HFF-Myc (cell line): ENCODE measurements at places on chromosomes 16 and 17.
A peak's percentile ranks its signal among the peaks of the same experiment; 100 is the strongest.

GRCh38 chr17:82177761-82178498 is 34.7 kb downstream of the CCDC57 start:
- no peak for DNase-seq

DNA sequence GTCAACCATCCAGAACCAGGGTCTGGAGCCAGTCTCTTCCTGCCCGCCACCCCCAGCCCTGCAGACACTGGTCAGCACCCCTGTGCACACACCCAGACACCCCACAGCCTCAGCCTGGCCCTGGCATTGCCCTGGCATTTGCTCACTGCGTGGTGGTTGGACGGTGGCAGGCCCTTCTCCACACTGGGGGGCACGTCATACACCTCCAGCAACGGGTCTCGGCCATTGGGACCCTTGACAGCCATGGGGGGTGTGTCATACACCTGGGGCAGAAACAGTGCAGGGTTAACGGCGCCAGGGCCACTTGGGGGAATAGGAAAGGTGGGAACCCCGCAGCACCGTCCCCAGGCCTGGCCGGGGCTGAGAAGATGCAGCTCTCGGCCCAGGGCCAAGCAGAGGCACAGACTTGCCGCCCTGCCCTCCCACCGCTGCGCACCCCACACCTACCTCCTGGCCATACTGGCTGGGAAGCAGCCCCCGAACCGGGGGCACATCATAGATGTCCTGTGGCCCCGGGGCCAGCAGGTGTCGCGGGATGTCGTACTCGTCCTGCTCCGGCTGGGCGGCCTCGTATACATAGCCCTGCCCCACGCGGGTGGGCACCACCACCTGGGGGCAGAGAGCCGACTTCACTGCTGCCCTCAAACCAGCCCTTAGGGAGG is 14.6 kb downstream of the BCAR1 start:
- no peak for DNase-seq

GRCh38 chr16:56789360-56789759 is 59.4 kb downstream of the NUP93 start:
- DNase-seq, result no peak

DNA sequence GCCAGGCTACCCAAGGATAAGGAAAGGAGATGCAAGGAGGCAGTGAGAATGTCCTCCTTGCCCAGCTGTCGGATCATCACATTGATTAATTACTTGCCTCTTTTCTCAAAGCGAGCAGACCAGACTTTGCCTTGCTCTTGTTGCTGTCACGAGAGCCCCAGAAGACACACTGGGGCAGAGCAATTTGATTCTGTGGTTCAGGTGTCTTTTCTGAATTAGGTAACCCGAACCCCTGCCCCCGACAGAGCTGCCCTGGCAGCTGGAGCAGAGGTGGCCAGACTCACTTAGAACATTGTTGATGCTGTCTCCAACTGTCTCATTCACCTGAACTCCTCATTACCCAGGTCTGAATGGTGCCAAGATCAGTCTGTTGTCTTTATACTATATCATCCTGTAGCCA is 34.3 kb downstream of the VAT1L start:
- no peak for DNase-seq

DNA sequence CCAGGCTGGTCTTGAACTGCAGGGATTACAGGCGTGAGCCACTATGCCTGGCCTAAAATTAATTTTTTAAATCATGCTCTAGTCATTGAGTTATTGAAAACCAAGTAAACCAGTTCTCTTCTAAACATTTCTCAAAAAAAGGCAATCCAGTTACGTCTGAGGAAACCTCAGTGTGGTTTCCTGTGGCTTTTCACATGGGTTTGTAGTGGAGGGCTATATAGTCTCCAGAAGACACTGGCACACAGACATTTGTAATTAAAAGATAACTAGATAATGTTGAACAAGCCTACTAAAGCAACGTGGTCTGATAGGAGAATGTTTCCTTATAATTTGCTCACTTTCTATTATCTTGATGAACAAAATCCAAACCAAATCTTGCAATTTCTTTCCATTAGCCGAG is 5.2 kb upstream of the TOB1 start:
- DNase-seq, result no peak

DNA sequence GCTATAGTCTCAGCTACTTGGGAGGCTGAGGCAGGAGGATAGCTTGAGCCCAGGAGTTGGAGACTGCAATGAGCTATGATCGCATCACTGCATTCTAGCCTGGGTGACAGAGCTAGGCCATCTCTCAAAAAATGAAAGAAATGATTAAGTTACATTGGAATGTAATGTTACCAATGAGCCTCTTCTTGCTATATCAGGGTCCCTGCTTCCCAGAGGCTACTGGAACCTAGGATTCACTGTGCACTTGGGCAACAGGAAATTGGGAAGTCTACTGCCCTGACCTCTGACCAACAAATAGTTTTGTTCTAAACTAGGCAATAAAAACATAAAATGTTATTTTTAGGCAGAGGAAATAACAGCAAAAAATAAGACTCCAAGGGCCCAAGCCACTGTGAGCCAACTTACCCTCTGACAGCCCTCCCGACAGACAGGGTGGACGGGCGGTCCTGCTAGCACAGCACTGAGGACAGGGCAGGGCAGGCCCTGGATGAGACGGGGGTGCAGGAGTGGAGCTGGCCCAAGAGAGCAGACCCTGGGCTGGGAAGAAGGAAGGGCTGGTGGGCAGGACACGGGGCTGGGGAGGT is 27.5 kb downstream of the NSMCE1 start:
- DNase-seq, result no peak

GRCh38 chr17:17740615-17741348 is 59.5 kb downstream of the RAI1 start:
- no peak for DNase-seq

- DNase-seq, result no peak
Measured at GRCh38 chr17:81148986-81149533, 16.2 kb upstream of the PVALEF start.

- DNase-seq, result no peak
Measured at GRCh38 chr16:78443542-78444364, 344.3 kb downstream of the WWOX start.

DNA sequence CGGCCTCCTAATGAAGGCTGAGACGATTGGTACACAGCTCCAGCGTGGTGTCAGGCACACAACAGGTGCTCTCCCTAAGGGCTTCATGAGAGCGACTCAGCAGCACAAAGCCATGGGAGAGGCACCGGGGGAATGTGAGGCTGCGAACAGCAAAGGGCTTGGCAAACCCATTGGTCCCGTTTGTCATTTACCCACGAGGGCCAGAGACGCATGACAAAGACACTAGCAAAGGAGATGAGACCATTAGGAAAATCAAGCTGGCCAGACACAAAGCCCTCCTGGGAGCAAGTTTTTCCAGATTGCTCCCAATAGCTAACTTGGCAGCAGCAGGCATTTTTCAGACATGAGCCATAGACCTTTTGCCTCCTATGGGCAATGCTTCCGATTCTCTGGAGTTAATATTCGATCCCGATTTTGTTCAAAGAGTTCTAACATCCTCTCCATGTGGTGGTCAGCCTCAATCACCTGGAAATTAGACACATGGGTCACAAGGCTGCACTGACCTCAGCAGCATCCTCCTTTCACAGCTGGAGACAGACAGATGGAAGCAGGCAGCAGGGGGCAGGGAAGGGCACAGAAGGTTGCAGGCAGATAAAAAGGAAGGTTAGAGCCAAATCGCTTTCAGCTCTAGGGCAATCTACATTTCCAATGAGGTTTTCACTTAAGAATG is 38.2 kb downstream of the TK2 start:
- DNase-seq, result peak; percentile 48

DNA sequence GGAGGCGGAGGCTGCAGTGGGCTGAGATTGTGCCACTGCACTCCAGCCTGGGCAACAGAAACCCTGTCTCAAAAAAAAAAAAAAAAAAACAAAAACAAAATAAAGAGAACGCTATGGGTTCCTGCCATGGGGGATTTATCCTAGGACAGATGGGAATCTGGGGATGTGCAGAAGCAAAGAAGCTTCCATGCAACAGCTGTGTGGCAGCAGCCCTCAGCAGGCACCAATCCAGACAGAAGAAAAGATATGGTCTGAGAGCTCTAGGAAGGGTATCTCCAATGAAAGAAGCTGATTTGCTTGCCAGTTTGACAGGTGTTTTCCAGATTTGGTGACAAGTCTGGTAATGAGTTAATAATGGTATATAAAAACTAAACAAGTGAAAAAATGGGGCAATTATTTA is 11.6 kb downstream of the MYO19 start:
- DNase-seq, result no peak

DNA sequence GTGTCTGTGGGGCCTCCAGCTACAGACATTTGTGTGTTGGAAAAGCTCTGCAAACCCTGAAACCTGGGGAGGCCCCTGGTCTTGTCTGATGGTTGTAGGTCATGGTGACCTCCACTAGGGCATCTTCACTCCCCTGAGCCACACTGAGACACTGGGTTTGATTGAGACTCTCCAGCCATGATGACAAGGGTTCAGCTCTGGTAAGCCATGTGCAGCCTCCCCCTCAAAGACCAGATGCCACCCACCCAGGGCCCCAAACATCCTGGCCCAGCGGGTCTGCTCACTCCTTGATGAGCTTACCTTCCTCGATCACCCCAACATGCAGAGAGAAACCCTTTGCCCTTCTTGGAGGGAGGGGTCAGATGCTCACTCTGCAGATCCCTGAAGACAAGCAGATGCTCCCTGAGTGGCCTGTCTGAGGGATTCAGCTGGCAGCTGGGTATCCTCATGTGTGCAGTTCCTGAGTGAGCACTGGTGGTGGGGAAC is 101.6 kb downstream of the METRNL start:
- DNase-seq, result no peak

DNA sequence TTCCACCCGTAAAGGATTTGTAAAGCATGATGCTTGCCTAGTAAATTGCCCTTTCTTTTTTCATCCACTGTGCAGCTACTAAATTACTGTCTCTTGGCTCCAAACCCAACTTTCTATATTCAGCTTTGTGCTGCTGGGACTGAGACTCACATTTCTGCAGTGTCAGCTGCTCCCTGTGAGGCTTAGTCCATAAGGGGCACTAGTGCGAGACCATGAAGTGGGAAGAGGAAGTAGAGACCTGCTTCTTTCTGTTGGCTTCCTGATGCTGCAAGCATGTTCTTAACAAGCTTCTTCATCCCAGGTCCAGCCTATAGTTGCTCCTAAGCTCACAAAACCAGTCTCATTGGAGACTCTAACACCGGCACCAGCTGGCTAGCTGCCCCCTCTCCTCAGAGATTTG is 74.9 kb upstream of the HS3ST2 start:
- no peak for DNase-seq

GRCh38 chr16:55655897-55656681 is at the start of gene SLC6A2:
TSS of gene SLC6A2 (plus strand) at chr16:55655988. CDS start at chr16:55656695, 707 bp downstream.
- DNase-seq, result no peak

- no peak for DNase-seq
Measured at GRCh38 chr17:34714475-34715410, 135.4 kb downstream of the TMEM132E start.
